ENCODE measurements at places on chromosomes 3 and 15. TPM values are rescaled to one million over a fixed set of nuclear protein-coding genes. Genes with fewer than 3 reads are reported as not detected.

- H3K4me3 ChIP-seq = no peak overlapping the region
- no peak overlapping the region for H3K27ac ChIP-seq
- H3K36me3 ChIP-seq = no peaks in the 10 kb centered on the region
- no peaks in the 10 kb centered on the region for H3K27me3 ChIP-seq
- DNase-seq = no peak
Observed at GRCh38 chr3:135267487-135267886, 472.4 kb downstream of the EPHB1 start.

The CYP1A2 gene
- polyA plus RNA-seq = not detected

- peaks cover 4% of the 10 kb centered on the region for H3K4me1 ChIP-seq
- H3K27ac ChIP-seq = no peak overlapping the region
- H3K4me3 ChIP-seq = no peak overlapping the region
- H3K36me3 ChIP-seq = no peaks in the 10 kb centered on the region
- H3K27me3 ChIP-seq = no peaks in the 10 kb centered on the region
Observed at GRCh38 chr3:156445117-156446090, 109.5 kb downstream of the SSR3 start.

The DNAJC13 gene
- 13.8 TPM for polyA plus RNA-seq

The STRA6 gene
- polyA plus RNA-seq = not detected

DNA sequence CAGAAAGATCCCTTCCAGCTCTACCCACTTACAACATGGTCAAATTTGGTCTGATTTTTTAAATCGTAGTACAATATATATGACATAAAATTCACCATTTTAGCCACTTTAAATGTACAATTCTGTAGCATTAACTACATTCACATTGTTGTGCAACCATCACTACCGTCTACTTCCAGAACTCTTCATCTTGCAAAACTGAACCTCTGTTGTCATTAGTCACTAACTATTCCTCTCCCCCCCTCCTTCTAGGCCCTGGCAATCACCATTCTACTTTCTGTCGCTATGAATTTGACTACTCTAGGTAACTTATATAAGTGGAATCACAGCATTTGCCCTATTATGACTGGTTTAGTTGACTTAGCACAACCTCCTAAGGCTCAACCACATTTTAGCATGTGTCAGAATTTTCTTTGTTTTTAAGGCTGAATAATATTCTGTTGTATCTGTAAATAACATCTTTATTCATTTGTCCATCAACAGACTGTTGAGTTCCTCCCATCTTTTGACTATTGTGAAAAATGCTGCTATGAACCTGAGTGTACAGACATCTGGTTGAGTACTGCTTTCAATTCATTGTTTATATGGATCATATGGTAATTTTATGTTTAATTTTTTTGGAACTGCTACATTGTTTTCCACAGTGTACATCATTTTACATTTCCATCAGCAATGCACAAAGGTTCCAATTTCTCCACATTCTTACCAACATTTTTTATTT, 35.5 kb upstream of the CCR2 start:
- H3K27me3 ChIP-seq = no peaks in the 10 kb centered on the region
- DNase-seq = no peak
- peaks cover 71% of the 10 kb centered on the region for H3K4me1 ChIP-seq
- no peaks in the 10 kb centered on the region for H3K36me3 ChIP-seq
- H3K4me3 ChIP-seq = no peak overlapping the region

GRCh38 chr3:32392536-32393302, 1.1 kb downstream of the CMTM7 start:
- DNase-seq = no peak
- H3K27me3 ChIP-seq = no peaks in the 10 kb centered on the region
- H3K4me1 ChIP-seq = peaks cover 60% of the 10 kb centered on the region
- peak overlapping the region; percentile 98 for H3K4me3 ChIP-seq

DNA sequence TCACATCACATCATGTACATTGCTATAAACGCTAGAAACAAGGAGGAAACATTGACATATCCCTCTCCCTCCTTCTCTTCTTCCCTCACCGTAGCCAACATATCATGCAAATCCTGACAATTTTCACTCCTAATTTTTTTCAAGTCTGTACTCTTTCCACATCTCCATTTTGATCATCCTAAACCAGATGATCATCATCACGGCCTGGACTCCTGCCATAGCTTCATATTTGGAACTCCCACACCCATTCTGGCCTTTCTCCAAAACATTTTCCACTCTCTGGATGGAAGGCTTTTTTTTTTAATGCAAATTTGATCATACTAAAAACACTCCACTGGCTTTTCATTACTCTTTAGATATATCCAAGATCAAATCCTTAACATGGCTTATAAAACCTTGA, 248.0 kb upstream of the CNTN3 start:
- H3K36me3 ChIP-seq = no peaks in the 10 kb centered on the region
- no peak overlapping the region for H3K27ac ChIP-seq
- no peak overlapping the region for H3K4me3 ChIP-seq
- DNase-seq = no peak

The ASB14 gene
- 0.49 TPM for polyA plus RNA-seq

- H3K36me3 ChIP-seq = no peaks in the 10 kb centered on the region
- H3K27ac ChIP-seq = no peak overlapping the region
- no peaks in the 10 kb centered on the region for H3K4me1 ChIP-seq
- H3K4me3 ChIP-seq = no peak overlapping the region
Observed at GRCh38 chr3:95758707-95759106, 1055.7 kb upstream of the EPHA6 start.

GRCh38 chr3:183310936-183311335, 57.9 kb downstream of the B3GNT5 start:
- H3K36me3 ChIP-seq = no peaks in the 10 kb centered on the region
- DNase-seq = no peak
- H3K4me1 ChIP-seq = peaks cover 11% of the 10 kb centered on the region
- H3K27ac ChIP-seq = no peak overlapping the region
- H3K27me3 ChIP-seq = peaks cover 6% of the 10 kb centered on the region
